Motor neuron (in vitro differentiated cells): ENCODE measurements at places on chromosomes 12 and 14.

DNA sequence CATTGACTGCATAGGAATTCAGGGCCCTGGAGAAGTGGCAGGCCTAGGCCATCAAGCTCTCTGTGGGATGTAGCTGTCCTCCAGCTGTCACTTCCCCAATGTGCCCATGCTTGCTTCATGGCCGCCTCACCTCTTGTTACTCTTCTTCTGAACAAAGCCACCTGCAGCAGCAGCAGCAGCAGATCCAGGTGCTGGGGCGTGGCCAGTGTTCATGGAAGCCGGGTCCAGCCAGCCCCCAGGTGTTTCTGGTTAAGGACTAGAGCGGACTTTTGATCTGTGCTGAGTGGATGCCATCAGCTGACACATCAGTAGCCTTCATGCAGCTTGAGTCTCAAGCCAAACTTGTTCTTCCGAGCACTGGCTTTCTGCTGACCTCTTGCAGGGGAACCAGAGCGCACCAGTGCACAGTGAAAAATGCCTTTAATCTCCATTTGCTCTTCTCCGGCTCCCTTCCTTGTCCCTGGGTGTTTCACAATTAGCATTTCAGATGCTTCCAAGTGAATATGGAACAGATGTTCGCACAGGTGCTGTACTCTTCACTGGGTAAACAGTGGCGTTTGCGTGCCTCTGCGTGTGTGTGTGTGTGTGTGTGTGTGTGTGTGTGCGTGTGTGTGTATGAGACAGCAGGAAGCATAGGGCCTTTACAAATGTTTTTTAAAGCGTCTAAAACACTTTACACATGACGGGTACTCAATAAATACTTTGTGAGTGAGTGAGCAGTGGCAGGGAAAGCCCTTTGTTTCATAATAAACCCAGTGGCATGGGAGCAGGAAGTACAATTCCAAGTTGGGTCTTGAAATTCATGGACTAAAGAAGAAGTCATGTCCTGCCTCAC is 20.1 kb downstream of the TPCN1 start:
- ATAC-seq: peak; percentile 76

DNA sequence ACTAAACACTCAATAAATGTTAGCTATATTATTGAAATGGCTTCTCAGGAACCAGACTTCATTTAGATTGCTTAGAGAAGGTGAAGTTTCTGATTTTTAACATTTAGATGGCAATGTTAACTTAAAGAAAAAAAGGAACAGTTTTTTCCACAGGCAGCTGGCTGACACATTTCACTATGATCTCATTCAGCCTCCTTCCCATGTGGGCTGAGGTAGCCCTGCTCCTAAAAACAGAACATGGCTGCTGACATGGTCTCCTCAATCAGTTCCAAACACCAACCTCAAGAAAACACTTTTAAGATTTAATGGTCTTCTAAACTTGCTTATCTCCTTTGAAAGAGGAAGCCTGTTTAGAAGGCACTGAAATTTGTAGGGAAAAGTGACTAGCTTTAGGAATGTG is 23.8 kb downstream of the GNS start:
- no peak for ATAC-seq

DNA sequence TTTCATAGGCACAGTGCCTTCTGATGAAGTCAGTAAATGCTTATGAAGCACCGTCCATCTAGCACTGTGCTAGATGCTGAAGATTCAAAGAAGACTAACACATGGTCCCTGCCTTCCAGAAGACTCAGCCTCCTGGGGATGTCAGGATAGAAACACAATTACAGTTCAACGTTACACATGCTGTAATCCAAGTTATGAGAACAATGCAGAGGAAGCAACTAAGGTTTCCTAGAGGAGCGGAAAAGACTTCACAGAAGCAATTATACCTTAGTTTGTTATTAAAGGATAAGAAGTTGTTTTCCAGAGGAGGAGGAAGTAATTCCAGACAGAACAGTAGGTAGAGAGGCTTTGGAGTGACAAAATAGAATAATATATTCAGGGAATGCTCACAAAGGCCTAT is 66.9 kb upstream of the FGD4 start:
- ATAC-seq: no peak

GRCh38 chr12:535396-535795 is 75.7 kb downstream of the B4GALNT3 start:
- ATAC-seq: no peak

GRCh38 chr12:80183939-80184338 is 84.6 kb downstream of the OTOGL start:
- peak; percentile 50 for ATAC-seq

DNA sequence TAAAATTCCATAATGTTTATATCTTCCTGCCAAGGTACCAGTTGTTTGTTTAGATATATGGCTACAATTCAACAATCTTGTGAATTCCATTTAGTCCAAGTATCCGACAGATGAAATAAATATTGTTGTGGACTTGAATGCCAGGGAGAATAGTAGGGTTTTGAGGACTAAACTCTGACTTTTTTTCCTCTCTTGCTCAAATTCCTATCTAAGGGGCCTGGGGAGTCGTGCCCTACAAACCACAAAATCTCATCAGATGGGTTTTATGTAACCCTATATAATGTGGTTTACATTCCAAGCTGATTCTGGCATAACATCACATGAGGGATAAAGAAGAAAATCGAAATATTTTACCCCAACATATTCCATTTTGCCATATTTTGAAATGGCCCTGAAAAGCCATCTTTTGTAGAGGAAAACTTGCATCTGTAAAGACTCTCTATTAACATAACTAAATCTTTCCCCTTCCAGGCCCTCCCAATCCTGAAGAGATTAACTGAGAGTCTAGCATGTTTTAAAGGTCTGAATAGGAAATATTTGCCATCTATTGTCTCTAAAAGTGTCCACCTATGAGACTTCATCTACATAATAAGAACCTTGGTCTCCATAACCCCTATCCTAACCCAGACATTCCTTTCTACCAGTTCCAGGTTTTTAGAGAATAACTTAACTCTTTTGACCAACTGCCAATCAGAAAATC is 184.7 kb upstream of the KITLG start:
- ATAC-seq: no peak

GRCh38 chr14:53019406-53019805 is 68.6 kb upstream of the FERMT2 start:
- ATAC-seq: no peak

- ATAC-seq: no peak
Measured at GRCh38 chr14:64766430-64767151, 62.4 kb downstream of the PLEKHG3 start.

GRCh38 chr14:51400139-51400538 is 160.1 kb downstream of the TMX1 start:
- ATAC-seq: no peak

GRCh38 chr12:104138797-104139152 is 765 bp upstream of the NFYB start:
- no peak for ATAC-seq
